ENCODE measurements at places on chromosomes 3 and 15.

GRCh38 chr15:31740203-31740602 is 290.1 kb upstream of the CHRNA7 start:
- DNase-seq, result peak; percentile 60

GRCh38 chr3:32018757-32019564 is 37.4 kb downstream of the ZNF860 start:
- DNase-seq, result peak; percentile 60

DNA sequence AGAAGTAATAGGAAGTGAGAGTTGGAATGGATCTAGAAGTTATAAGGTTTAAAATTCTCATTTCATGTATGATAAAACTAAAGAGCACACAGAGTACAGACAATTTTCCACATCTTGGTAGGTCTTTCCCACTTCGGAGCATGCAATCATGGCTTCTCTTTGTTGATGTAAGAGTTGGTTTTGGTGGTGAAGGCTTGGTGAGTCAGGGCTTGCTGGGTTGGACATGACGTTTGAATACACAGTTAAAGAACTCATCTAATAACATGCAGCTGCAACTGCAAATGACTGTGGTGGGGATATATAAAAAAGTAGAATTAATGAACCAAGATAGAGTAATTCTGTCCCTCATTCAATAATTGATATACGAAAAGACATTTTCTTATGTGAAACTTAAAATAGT is 39.5 kb upstream of the GRM7 start:
- DNase-seq, result no peak

DNA sequence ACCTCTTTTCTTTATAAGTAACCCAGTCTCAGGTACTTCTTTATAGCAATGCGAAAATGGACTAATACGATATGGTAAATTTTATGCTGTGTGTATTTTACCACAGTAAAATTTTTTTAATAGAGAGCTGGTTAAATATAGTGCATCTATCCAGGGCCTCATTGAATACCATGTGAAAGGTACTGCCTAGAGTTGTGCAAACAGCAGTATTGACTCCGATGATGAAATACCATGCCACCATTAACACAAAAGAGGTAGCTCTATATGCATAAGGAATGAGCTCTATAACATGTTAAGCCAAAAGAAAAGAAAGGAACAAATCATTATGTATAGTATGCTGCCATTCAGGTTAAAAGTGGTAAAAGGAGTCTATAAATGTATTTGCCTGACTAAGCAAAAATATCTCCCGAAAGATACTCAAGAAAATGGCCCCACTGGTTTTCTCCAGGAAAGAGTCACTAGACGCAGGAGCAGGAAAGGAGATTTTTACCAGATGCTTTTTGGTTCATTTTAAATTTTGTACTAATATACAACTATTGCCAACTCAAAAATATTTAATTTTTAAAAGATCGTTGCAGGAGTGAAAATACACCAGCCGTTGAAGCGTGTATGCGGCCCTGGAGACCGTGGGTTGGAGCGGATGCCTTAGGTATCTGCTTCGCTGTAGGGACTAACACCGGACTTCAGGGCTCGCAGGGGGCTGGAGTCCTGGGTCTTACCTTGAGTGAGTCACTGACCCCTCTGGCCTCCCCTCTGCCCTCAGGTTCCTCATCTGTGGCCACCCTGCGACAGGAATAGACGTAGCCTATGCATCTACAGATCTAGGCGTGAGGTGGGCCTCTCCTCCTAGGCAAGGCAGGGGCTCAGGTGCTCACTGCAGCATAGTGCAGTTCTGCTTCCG is 120.1 kb downstream of the CHSY1 start:
- no peak for DNase-seq

GRCh38 chr3:172550347-172550943 is 27.2 kb upstream of the TNFSF10 start:
- no peak for DNase-seq

DNA sequence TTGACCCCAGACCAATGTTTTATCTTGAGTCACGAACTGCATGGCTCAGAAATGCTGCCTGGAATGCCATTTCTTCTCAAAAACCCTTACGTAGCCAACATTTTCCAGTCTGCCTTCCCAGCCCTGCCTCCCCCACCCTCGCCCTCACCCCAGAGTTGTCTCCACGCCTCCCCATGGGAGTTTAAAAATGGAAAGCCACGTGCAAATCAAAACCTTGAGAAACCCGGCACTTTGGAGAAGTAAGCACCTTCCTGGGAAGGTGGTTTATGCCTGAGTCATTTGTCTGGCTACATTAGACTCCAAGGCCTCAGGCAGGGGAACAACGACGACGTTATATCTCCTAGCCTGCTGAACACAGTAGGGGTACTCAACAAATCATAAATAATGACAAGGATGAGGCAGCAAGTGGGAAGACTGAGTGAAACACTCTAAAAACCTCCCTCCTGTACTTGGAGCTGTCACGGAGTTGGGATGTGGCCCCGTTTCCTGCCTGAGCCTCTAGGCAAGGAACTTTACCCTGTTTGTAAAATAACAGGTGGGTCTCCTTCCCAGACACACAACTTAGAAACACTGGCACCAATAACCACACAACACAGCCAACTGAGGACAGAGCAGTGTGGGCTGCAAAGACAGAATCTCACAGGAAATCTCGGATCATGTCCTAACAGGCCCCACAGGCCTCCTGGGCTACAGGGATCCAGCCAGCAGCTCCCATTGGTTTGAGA is 179.1 kb downstream of the NTRK3 start:
- no peak for DNase-seq

GRCh38 chr3:117479095-117479494 is 769.5 kb downstream of the TUSC7 start:
- no peak for DNase-seq

DNA sequence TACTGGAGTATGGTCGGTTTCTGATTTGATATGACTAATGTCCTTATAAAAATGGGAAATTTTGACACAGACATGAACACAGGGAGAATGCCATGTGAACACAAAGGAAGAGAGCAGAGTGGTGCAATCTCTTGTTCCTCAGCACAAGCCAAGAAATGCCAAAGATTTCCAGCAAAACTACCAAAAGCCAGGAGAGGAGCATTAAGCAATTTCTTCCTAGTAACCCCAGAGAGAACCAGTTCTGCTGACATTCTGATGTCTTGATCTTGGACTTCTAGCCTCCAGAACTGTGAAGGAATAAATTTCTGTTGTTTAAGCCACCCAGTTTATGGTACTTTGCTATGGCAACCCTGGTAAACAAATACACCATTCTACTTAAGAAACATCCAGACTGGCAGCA is 227.8 kb upstream of the MRPL3 start:
- DNase-seq, result no peak

- DNase-seq, result no peak
These were observed 35.0 kb upstream of the VGLL3 start for GRCh38 chr3:87025661-87026645.

DNA sequence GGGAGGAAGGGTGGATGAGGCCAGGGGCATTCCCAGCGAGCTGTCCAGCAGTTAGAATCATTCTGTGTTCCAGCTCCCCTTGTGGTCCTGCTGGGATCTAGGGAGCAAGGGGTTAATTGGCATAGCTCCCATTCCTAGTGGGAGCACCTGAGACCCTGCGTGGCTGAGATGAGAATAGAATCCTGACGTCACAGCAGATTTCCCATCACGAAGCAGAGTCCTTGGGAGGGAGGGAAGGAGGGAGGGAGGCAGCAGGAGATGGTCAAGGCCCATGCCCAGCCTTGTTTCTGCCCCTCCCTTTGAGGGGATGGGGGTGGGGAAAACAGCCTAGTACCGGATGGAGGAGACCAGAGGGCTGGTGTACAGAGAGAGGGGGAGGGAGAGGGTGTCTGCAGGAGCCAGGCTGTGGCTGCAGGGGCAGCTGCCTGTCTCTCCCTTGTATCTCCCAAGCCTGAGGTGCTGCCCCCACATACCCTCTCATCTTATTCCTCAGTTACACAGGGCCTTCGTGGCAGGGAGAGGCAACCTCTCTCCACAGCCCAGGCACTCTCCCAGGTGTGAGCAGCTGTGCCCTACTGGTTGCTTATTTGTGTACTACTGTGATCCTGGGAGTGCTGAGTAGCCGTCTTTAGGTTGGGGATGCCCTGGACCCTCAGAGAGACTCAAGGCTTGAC is 5.4 kb downstream of the TYRO3 start:
- DNase-seq, result peak; percentile 88

DNA sequence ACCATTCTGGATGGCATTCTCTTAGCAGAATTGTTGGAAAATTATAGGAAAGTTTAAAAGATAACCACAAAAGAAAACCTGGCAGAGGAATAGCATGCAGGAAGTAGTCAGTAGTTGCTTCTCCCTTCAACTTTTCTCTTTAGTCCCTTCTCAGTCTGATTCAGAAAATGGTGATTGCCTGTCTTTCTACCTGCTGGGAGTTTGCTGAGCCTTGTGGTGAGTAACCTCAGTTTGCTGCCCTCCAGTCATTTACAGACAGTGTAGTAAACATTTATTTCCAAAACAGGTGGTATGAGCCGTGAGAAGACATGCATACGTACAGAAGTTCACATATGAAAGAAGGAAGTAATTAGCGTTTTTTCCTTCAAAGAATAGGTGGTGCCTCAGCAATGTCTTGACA is 224.7 kb upstream of the POU1F1 start:
- DNase-seq, result no peak

DNA sequence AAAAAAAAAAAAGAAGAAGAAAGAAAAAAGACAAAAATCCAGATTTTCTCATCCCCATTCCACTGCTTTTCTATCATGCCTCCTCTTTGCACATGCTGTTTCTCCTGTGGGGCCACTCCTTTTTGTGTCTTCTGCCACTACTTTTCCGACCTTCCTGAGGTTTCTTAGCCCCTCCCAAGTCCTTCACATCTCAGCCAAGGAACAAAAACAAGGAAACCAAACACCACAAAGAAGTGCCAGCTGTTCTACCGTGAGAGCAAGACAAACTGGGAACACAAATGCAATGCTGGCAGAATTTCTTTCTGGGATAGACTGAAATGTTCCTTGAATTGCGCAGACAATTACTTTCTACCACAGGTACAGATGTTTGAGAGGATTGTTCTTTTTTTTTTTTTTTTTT is 83.2 kb downstream of the MB21D2 start:
- no peak for DNase-seq

DNA sequence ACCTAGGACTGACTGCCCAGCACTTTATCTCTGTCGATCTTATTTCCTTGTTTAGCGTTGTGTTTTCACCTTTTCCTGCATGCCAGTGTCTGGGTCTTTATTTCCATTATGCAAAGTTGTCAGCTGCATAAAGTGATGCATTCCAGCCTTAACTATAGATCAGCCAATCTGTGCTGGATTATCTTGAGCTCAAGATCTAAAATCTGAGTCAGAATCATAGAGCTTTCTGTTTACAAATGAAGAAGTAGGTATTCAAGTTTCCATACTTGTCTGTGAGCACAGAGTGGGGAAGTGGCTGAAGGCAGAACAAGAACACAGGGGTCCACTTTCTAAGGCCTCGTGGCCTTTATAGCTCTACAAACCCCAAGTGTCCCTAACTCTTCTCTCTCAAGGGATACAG is 82.4 kb upstream of the PLCL2 start:
- DNase-seq, result no peak

GRCh38 chr15:100111125-100112060 is 230.4 kb downstream of the ADAMTS17 start:
- DNase-seq, result no peak

DNA sequence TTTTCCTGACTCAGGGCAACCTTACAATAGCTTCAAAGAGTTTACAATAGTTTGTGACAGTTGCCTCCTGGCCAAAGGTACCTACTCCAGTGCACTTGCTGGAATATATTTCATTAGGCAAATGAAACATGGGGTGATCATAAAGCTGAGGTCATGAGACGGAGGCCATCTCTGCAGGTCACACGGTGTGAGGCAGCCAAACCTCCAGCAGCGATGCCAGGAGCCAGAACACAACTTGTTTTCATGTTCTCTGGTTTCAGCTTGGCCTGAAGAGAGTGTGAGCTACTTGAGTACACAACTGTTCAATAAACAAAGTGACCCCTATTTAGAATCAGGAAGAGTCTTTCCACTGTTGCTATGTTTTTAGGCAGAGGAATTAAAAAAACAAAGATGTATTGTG is 42.7 kb upstream of the PYGO1 start:
- DNase-seq, result no peak

DNA sequence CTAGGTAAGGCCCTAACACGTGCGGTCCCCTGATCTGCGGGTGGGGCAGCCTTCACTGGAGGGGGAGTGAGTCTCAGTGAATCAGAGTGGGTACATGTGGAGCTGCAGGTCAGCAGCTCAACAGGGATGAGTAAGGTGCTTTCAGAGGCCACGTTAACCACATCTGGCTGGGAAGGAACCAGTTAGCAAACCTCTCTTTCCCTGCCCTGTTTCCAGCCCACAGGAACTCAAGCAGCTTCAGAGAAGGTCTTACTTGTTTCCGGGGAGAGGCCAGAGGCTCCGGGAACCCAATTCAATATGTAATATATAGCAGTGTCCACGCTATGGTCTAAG is 175.3 kb downstream of the XXYLT1 start:
- no peak for DNase-seq

DNA sequence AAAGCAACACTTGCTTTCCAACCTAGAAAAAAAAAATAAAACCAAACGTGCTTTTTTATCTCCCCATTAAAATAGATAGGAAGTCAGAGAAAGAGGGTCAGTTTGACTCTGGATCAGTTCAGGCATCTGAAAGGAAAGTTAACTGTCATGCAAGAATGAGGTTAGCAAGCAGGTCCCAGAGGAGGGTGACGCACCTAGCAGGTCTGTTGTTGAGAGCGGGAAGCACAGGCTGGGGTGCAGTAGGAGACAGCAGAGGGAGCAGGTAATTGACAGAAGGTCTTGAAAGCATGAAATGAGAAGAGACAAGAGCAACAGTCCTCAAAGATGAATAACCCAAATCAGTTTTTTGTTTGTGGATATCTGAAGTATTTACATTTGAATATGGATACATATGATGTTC is 82.5 kb downstream of the ANO10 start:
- peak; percentile 28 for DNase-seq

- DNase-seq, result no peak
These were observed 48.2 kb upstream of the MYO5C start for GRCh38 chr15:52343831-52344230.

- DNase-seq, result no peak
These were observed 21.9 kb downstream of the TCF12 start for GRCh38 chr15:56940388-56940787.

DNA sequence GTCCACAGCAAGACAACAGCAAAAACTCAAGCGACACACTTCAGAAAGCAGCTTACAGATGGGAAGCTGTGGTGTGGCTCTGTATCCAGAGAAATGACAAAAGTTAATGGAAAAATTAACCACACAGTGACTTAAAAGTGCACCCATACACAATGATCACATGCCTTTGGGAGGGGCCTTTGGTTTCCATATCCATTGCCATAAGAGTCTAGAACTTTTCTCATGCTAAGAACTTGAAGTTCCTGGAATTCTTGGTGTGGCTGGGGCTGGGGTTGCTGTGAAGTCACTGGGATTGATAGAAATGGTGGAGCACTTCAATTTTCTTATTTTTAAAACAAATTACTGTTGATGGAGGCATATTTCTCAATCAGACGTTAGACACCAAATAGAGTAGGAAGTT is 108.6 kb upstream of the FEZF2 start:
- DNase-seq, result peak; percentile 9
